ENCODE measurements at places on chromosomes 2 and 18. TPM values are rescaled to one million over a fixed set of nuclear protein-coding genes. Genes with fewer than 3 reads are reported as not detected.

DNA sequence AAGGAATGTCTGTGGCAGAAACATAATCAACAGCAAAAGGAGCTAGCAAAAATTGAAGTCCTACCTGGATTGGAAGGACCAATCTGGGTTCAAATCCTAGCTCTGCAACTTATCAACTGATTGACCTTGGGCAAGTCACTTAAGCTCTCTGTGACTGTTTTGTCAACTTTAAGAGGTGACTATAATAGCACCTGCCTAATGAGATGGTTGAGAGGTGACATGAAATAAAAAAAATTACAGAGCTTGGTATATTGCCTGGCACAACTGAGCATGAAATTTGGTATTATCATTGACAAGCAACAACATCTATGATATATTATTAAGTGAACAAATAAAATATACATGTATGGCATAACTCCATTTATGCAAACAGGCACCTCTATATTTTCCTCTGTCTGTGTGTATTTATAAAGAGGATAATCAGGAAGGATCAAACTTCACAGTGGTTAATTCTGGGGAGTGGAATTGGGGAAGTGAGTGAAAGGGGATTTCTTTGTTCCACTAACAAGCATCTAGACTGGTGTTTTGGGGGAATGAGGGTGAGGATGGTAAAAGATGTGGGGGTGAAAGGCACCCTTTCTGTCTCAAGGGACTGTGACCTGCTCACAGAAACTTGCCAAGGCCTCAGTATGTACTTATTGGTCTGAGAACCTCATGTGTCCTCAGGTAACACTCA, 132.8 kb upstream of the SERTAD2 start:
- no peak for DNase-seq

GRCh38 chr2:23609254-23609653, 224.3 kb downstream of the KLHL29 start:
- no peak for DNase-seq

GRCh38 chr18:78517328-78517727, 462.3 kb upstream of the SALL3 start:
- no peak for DNase-seq

DNA sequence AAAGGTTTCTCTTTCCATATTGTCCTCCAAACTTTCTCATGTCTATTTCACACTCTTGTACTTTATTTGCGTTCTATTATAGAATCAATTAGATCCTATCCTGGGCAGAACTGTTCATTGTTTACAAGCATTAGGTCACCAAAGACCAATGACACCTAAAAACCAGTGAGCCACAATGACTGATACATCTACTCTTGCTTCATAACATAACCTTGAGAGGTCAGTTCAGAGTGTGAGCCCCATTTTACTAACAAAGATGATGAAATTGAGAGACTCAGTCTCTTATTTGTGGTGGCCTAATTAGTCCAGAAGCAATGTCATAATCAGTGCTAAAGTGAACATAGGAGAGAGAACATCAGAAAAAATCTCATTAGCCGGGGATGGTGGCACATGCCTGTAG, 248.9 kb upstream of the RBBP8 start:
- no peak for DNase-seq

DNA sequence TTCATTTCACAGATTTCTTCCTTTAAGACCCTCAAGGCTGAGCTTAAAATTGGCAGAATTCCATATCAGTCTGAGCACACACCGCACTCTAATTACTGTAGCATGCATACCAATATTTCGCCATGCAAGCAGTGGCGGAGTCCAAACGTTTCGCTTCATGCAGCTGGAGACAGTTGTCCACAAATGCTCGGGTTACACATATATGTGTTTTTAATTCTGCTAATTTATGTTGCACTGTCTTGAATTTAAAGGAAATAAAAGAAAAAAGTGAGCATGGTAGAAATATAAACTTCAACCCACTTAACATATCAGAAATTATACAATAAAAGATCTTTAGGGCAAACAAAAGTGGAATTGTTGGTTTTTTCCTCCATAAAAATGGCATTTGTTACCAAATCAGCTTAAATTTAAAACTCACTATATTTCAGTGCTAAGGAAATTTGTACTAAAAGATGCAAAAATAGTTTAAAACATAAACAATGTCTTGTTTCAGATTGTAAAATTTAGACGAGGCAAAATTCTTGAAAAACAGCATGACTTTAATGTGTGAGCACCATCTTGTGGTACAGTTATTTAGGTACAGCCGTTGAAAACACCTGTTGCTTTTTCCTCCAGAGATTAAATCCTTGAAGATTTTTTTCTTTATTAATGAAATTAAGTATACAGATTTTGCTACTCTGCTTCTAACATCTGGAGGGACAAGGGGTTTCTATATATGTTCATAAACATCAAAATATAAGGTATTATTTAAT, 24.1 kb upstream of the KANSL1L start:
- DNase-seq = peak; percentile 24

- no peak for DNase-seq
Measured at GRCh38 chr18:37429791-37430190, 135.8 kb downstream of the CELF4 start.

- no peak for DNase-seq
Measured at GRCh38 chr2:20322527-20323300, 27.9 kb downstream of the PUM2 start.

- no peak for DNase-seq
Measured at GRCh38 chr2:153403940-153404339, 74.6 kb downstream of the RPRM start.

DNA sequence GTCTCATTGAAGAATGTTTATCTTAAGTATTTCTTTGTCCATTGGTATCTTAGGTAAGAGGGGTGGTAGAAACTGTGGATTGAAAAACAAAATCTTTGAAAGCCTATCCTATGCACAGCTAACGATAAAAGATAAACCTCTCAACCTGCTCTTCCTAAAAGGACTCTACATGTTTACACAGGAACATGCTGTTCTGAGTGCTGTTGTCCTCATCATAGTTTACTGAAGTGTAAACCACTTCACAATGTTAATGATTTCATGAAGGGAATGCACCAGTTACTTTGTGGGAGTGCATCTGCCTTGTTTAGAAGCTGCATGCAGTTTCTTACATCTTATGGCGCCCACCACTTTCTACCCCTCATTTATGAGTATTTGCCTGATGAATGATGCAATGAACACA, 1.2 kb downstream of the ACMSD start:
- no peak for DNase-seq

GRCh38 chr2:143875295-143876233, 644.4 kb downstream of the ZEB2 start:
- DNase-seq = no peak

DNA sequence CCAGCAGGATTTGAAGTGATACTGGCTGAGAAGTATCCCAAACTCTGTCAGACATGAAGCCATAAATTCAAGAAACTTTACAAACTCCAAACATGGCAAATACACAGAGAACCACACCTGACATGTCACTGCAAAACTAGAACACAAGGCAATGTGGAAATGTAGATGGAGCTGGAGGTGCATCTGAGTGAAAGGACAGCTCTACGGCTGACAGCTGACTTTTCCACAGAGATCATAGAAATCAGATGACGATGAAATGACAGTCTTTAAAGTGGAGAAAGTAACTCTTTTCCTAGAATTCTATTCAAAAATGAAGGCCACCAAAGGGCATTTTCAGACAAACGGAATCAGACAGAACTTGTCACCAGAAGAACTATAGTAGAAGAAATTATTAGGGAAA, 97.5 kb downstream of the LDLRAD4 start:
- no peak for DNase-seq

GRCh38 chr2:60476206-60476954, 77.1 kb downstream of the BCL11A start:
- peak; percentile 61 for DNase-seq

DNA sequence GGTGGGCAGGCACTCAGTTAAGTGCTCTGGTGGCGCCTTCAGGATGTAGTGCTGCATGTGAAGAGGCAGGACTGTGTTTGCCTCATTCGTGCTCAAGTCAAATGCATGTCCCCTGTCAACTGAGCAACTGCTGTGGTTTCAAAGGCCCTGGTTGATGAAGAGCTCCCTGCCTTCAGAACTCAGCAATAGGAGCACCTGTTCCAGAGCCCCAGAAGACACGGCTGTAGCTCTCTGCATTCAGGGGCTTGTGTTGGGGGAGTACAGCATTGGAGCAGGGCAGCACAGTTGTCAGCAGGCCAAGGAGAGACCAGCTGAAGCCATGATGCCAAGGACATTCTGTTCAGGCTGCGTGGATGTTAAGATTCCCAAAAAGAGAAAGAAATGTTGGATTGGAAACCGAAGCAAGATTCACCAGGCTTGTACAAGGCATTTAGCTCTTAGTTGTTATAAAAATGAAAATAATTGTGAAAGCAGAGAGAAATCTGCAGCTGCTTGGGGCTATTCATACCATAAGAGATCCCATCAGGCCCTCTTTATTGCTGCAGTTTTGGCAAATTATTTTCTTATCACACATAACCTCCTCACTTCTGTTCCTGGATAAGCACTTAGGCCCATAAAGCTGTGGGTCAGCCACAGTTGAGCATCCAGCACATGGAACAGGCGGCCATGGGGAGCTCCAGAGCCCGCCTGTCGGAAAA, 252.4 kb upstream of the ZNF521 start:
- DNase-seq = peak; percentile 76

DNA sequence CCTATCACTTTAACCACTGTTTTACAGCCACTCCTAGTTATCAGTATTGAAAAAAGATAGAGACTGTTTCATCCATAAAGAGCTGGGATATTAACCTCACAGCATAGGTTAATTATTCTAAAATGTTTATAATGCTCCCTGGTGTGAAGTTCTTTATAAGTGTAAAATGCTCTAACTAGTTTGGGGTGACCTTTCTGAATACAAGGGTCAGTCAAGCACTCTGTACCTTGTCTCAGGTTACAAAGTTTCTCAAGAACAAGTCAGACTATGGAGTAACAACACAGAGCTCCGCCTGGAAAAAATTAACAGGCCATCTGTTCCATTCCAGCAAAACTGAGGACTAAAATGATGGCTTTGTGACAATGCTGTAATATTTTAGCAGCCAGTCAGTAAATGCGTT, 107.4 kb downstream of the NOL4 start:
- DNase-seq = no peak

DNA sequence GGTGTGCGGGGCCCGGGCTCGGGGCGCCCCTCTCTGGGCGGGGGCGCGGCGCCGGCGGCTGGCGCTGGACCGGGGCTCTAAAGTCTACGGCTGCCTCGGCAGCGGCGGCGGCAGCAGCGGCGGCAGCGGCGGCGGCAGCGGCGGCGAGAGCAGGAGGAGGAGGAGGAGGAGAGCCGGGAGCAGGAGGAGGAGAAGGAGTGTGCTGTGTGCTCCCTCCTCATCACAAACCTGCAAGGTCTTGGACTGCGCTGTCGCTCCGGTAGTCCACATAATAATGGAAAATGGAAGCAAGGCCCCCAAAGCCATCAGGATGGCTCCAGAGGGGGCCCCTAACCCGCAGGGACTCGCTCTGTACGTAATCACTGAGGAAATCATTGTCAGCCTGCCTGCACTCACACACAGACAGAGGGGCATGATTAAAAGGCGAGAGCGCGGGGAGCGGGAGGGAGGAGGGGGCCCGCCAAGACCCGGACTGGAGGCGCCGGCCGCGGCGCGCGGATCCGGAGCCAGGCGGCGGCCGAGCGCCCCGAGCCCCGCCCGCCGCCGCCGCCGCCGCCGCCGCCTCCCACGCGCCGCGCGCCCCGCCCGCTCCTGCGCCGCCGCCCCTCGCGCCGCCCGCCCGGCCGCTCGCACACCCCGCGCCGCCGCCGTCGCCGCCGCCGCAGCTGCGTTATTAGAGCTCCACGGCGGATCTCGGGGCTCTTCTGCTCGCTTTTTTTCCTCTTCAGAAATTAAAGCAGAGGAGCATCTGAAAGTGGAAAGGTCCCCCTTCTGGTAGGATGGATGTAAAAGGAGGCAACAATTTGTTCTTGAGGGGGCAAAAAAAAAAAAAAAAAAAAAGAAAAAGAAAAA, at the start of gene ZNF521:
TSS of gene ZNF521 (minus strand) at position 390 of the 852 bp plus-strand sequence. CDS start 1,220 bp downstream, outside the sequence.
- peak; percentile 87 for DNase-seq

DNA sequence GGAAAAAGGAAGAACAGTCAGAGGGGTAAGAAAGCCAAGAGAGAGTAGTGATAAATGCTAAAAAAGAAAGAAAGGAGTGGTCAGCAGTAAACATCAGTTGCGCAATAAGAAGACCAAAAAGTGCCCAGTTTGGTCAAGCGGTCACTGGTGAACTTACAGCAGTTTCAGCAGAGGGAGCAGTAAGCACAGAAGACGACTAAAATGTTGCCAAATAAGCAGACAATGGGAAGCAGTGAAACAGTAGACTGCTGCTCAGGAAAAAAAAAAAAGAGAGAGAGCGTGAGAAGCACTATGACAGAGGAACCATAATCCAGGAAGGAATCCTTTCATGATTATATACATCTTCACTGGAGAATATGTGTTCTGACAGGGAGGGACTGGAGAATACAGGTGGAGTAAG, 45.8 kb downstream of the DNAJC10 start:
- no peak for DNase-seq

- DNase-seq = no peak
Measured at GRCh38 chr18:23900994-23901393, 113.6 kb upstream of the TTC39C start.

DNA sequence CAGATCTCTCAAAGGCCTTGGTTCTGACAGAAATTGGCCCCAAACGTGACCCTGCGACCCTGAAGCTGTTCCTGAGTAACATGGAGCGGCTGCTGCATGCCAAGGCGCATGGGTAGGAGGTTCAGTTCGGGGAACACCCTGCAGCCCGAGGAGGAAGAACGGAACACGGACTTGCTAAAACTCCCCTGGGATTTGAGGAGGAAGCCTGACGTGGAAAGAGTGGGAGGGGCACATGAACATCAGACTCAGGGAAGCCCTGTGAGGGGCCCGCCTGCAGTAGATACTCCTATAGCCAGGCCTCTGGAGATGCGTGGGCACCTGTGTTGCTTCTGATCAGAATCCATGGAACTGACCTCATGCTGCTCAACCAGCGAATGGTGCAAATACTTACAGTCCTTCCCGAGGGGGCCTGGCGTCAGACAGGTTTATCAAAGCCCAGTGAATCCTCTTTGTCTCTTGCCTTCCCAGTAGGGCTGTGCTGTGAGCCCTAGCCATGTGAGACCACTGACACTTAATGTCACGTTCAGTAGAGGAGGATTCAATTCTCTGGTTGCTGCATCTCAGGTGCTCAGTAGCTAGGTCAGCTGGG, 46.8 kb downstream of the IMPA2 start:
- DNase-seq = no peak

SCN3A gene
- total RNA-seq = 25.4 TPM

ZBTB7C gene
- 7.6 TPM for total RNA-seq

ABCG8 gene
- total RNA-seq = 0.33 TPM

LAMA3 gene
- 10.4 TPM for total RNA-seq

IL37 gene
- 0.28 TPM for total RNA-seq

RAX gene
- not detected for total RNA-seq

APLF gene
- 9.5 TPM for total RNA-seq

CYP26B1 gene
- 4.5 TPM for total RNA-seq

SIX3 gene
- total RNA-seq = not detected

IL36A gene
- not detected for total RNA-seq

ARID5A gene
- total RNA-seq = 5.2 TPM

ACTR1B gene
- 55.1 TPM for total RNA-seq

HOXD11 gene
- 1.4 TPM for total RNA-seq

TDRD15 gene
- total RNA-seq = 1.4 TPM

GPR55 gene
- not detected for total RNA-seq

C18orf32 gene
- total RNA-seq = 46.0 TPM

HRH4 gene
- total RNA-seq = 0.06 TPM

All from spinal cord (tissue), 10 donors.